ENCODE measurements at places on chromosomes 13 and 19.
A peak's percentile ranks its signal among the peaks of the same experiment; 100 is the strongest.

DNA sequence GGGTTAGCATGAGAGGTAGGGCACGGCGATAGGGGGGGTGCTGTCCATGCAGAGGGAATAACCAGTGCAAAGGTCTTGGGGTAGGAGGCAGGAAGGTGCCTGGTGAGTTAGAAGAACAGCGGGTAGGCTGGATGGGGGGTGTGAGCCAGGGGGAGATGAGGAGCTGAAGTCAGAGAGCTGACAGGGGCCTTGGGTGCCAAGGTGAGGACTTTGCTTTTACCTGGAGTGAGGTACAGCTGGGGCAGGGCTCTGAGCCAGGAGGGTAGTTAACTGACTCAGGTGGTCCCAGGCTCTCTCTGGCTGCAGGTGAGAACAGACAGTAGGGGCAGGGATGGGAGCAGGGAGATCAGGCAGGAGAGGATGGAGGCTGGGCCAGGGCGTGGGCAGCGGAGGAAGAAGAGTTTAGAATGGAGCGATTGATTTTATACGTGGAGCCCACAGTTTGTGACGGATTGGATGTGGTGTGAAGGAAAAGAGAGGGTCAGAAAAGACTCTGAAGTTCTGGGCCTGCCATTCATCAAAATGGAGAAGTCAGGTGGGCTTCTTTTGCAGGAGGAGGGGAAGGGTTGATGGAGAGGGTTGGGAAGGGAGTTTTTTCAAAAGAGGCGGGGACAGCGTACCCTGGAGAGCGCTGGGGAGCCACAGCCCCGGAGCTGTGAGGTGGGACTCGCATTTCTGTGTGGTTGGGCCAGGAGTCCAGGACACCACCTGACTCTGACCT lies 1.2 kb upstream of the GRAMD1A start:
- DNase-seq: no peak

GRCh38 chr13:22227895-22228294 lies 557.0 kb downstream of the FGF9 start:
- peak; percentile 25 for DNase-seq

DNA sequence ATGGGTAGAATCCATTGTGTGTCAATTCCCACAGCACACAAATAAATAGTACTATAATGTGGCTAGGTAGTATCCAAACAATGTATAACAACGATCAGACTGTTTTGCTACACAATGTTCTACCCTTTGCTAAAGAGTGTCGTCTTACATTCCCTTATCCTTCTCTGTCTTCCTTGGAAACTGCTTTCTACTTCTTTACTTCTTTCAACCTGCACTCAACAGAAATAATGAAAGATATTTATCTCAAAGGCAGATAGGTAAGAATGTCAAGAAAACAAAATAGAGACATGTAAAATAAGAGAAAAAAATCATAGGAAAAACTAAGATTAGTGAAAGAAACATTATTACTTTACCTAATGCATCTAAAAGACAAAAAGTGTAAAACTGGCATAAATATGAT lies 814.7 kb downstream of the PCDH9 start:
- DNase-seq: no peak

GRCh38 chr19:39736088-39736487 lies 1.7 kb downstream of the CLC start:
- peak; percentile 28 for DNase-seq

- DNase-seq: no peak
Observed at GRCh38 chr13:41919031-41919740, 41.7 kb downstream of the VWA8 start.

DNA sequence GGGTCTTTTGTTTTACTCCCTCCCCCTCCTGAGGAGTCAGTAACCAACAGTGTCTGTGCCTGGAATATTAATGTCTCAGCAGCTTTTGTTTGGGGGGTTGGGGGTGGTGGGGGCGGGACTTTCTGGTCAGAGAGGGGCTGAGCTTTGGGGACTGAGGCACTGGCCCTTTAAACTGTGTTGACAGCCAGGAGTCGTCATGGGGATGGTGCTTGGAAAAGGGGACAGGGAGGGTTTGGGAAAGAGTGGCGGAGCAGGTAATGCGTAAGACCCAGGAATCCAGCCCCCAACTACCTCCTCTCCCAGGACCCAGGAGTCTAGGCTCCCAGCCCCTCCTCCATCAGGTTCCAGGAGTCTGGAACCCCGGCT lies 5.2 kb downstream of the CADM4 start:
- no peak for DNase-seq

GRCh38 chr13:21235174-21235573 lies 58.7 kb downstream of the MRPL57 start:
- no peak for DNase-seq

- peak; percentile 40 for DNase-seq
Observed at GRCh38 chr13:109747524-109747923, 38.9 kb downstream of the IRS2 start.

GRCh38 chr13:84500016-84500415 lies 617.7 kb upstream of the SLITRK1 start:
- no peak for DNase-seq

DNA sequence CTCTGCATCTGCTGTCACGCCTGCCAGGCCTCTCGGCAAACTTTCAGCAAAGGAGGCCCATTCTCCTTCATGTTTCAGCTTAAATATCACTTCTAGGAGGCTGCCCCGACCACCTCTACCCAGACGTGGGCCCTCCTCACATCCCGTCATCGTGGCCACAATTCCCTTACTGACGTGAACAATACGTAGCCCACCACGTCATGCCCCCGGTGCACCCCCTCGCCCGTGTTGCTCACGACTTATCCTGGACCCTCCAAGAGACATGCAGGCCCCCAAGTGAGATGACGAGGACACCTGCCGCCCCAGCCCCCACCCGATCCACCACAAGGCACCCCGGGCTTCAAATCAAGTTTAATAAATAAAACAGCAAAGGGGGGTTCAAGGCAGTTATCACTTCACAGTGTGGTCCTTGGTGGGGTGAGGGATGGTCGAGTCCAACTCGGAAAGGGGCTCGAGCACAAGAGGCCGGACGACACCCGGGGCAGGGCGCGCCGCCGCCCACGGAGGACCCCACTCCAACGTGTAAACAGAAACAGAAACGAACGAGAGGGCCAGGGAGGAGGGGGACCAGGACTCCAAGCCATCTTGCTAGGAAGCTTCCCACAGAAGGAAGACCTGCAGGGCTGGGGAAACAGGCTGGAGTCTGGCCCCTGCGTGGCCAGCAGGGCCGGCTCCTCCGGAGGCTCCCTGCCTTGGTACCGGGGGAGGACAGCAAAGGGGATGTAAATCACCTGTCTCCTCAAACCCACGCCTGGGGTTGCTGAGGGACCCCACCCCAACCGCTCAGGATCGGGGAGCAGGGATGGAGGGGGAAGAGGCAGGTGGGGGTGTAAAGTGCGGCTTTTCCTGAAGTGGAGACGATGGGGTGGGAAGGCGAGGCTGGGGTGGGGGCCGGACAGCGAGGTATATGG lies 14.3 kb upstream of the PLPP2 start:
- no peak for DNase-seq

- no peak for DNase-seq
Observed at GRCh38 chr19:49687566-49688316, 1.7 kb upstream of the ADM5 start.

- peak; percentile 67 for DNase-seq
Observed at GRCh38 chr19:18438331-18439024, 545 bp upstream of the ISYNA1 start.

DNA sequence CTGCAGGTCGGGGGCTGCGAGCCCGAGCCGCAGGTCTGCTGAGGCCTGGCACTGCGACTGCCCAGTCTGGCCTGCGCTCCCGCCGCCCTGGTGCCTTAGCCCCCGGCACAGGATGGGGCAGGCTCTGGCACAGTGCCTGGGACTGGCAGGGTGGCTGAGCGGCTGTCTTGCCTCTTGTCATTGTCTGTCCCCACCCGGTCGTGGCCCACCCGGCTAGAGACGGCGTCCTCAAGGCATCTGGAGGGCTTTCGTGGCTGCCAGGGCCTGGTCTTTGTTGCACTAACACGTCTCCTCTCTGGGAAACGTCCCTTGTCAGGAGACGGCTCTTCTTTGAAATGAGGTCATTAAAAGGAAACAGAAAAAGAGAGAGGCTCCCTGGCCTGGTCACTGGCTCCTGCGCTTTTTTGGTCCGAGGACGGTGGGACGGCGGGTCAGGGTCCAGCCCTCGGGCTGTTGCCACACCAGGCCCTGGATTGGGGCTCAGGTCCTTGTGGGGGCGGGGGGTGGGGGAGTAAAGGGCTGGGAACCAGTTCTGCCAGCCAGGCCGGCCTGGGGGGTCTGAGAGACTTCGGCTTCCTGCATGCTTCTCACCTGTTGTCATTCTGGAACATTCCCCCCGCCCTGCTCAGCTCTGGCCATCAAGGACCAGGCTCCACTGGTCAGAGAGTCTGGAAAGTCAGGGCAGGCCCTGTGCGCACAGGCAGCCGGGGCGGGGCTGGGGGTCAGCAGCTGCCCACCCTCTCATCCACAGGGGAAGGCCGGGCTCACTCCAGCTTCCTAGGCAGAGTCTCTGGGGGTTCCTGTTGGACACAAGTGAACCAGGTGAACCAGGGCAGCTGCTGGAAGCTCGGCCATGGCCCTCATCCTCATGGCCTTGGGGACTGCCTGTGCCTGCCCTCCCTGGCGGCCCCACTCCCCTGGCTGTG lies 6.2 kb upstream of the ZNF554 start:
- no peak for DNase-seq

GRCh38 chr13:23699271-23699670 lies 129.1 kb downstream of the TNFRSF19 start:
- DNase-seq: no peak

- DNase-seq: no peak
Observed at GRCh38 chr19:4216846-4217245, 12.5 kb upstream of the EBI3 start.

GRCh38 chr13:73945382-73945781 lies 188.8 kb downstream of the KLF12 start:
- peak; percentile 30 for DNase-seq

DNA sequence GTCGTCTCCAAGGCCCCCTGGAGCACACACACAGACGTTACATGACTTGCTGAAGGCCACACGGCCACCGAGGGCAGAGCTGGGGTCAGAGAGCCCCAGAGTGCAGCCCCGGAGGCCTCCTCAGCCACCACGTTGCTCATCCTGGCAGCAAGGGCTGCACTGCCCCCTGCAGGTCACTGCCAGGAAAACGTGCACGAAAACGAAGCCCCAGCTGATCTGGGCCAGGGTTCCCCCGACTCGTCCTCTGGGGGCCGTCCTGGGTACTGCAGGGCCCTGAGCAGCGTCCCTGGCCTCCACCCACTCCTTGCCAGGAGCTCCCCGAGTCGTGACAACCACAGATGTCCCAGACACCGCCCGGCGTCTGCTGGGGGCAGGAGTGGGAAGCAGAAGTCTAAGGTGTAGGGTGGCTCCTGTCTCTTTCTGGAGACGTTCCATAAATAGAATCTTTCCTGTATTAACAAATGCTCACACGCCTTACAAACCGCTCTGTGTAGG lies 3.4 kb downstream of the TPGS1 start:
- DNase-seq: peak; percentile 86

GRCh38 chr13:110063490-110064421 lies 243.2 kb downstream of the COL4A1 start:
- no peak for DNase-seq

DNA sequence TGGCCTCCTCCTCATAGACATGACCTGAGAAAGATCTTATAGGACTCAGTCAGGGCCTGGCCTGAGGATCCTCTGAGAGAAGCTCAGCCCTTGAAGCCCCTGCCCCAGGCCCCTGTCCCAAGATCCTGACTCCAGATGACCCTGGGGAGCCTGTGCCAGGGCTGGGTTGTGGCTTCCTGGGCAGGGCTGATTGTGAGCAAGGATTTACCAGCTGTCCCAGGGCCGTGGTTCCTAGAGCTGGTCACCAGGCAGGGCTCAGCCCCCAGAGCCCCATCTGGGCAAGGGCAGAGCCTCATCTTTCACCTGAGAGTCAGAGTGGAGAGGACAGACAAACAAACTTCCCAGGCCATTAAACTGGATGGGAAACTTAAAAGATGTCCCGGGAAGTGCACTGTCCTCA lies 1.9 kb downstream of the CEACAM21 start:
- DNase-seq: no peak

- no peak for DNase-seq
Observed at GRCh38 chr13:111926501-111927180, 140.3 kb upstream of the SOX1 start.

- no peak for DNase-seq
Observed at GRCh38 chr13:95620825-95621498, 23.5 kb downstream of the DZIP1 start.

GRCh38 chr13:97028441-97029299 lies 34.4 kb upstream of the OXGR1 start:
- DNase-seq: peak; percentile 83

GRCh38 chr19:14940266-14940665 lies 1.0 kb upstream of the OR7C2 start:
- no peak for DNase-seq

DNA sequence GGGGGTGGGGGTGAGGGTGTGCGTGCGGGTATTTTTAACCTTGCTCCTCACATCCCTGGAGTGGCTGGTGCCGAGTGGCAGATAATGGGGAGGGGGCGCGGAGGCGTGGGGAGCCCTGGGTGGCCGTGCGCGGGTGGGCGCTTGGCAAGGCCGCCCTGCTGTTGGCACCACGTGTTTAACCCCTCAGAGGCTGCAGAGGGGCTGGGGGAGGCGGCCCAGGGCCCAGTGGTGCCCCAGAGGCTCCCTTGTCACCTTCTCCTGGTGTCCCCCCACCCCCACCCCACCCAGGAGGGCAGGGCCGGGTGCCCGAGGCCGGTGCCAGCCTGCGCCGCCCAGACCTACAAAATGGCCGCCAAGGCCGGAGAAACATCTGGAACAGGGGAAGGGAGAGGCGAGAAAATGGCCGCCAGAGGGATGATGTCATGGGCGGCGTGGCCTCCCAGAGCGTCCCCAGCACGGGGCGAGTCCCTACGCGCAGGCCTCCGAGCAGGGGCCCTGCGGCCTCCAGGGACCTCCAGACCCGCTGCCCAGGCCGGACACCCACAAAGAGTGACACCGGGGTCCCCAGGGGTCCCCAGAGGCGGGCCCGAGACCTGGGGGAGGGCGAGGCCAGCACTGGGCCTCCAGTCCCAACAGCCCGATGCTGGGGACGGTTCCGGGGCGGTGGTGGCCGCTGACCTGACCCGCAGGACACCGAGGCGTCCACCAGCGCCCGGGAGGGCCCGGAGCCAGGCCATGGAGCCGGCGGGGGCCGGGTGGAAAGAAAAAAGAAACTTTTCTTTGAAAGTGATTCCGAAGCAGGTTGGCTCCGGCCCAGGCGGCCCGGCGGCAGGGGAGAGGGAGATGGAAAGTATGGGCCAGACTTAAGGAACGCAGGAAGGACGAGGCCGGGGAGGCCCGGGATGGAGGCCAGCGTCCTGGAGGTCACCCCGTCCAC lies 38.2 kb downstream of the NFIC start:
- DNase-seq: no peak

- peak; percentile 61 for DNase-seq
Observed at GRCh38 chr13:75687150-75687763, 51.1 kb downstream of the LMO7 start.

- peak; percentile 14 for DNase-seq
Observed at GRCh38 chr13:28685892-28686291, 27.0 kb downstream of the POMP start.

DNA sequence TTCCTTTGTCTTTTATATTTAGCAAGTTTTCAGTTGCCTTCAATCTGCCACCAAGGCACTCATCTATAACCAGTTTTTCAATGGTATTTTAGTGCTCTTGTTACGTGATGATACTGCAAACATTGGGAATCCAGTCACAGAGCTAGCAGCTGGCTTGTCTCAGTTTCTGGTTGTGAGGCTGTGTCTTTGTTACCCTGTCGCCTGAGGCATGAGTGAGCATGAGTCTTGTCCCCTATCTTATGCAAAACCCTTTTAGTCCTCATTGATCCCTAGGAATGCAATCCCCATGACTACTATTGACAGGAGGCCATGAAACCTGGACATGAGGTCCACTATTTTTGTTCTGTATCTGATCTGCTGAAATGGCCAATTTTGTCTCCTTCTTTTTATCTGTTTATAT lies 391.0 kb downstream of the LMO7 start:
- DNase-seq: no peak

Measured in OCI-M1 (cell line).